ENCODE measurements at places on chromosomes 3 and 15.

DNA sequence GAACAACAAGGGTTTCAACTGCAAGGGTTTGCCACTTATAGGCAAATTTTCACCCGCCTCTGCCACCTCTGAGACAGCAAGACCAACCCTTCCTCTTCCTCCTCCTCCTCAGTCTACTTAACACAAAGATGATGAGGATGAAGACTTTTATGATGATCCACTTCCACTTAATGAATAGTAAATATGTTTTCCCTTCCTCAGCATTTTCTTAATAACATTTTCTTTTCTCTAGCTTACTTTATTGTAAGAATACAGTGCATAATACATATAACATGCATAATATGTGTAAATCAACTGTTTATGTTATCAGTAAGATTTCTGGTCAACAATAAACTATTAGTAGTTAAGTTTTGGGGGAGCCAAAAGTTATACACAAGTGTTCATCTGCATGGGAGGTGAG, 77.4 kb downstream of the KLF15 start:
- DNase-seq = no peak

- no peak for DNase-seq
These were observed 91.6 kb upstream of the LIPC start for GRCh38 chr15:58340176-58340575.

GRCh38 chr3:126258670-126259069, 78.3 kb upstream of the ALDH1L1 start:
- no peak for DNase-seq

- no peak for DNase-seq
These were observed 462.6 kb downstream of the GABRG3 start for GRCh38 chr15:27433604-27434003.

DNA sequence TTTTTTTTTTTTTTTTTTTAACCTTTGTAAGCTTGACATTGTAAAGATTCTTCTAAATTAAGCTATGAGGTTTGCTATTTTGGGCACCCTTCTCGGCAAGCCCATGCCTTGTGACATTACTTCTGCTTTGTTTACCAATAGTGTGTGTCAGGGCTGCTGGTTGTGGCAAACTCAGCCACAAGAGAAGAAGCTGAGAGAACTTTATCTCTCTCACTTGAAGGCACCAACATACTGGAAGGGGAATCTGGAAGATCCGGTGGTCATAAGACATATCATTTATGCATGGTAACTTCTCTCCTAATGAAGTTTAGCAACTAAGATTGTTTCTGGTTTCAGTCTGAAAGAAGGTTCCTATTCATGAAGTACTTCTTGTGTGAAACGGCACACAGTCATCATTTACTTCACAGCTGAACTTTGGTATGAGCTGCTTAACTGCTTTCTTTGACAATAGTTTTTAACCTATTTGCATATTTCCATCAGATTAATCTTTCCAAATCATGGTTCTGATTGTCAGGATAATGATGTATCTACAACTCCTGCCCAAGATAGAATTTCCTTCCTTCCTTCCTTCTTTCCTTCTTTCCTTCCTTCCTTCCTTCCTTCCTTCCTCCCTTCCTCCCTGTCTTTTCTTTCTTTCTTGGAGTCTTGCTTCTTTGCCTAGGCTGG, 189.3 kb downstream of the NFKBIZ start:
- no peak for DNase-seq

DNA sequence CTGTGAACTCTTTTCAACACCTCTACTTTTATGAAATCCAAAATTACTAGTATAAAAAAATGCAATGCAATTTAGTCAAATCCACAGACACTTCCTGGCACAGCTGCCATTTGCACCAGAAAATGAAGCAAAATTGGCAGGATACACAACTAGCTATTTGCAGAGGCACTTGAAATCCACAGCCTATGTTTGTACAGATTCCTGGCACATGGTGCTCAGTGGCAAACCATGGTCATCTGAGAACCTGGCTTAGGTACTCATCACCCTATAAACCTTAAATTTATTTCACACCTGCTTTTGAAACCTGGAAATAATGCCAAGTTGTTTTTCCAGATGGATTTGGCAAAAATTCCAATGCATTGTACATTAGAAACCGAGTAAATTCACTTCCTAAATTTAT, 20.2 kb upstream of the PPM1L start:
- DNase-seq = no peak

- no peak for DNase-seq
These were observed 77.0 kb upstream of the PLSCR5 start for GRCh38 chr3:146682171-146682570.

GRCh38 chr3:126732281-126733060, 28.4 kb downstream of the CHCHD6 start:
- no peak for DNase-seq

DNA sequence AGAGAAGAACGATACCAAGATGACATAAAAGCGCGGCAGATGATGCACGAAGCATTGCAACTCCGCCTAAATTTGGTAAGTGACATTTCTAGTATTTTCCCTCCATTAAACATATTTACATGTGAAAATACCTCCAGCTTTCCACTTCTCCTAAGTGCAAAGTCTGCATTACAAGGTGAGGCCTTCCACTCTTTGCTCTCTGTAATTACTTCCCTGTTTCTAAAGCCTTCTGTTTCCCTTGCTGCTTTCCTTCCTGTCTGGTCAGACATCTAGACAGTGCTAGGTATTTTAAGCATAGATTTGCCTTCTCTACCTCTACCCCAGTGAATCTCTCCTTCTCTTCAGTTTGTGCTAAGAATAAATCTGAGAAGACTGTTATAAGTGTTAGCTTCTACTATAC, 1.9 kb downstream of the P2RY12 start:
- no peak for DNase-seq

GRCh38 chr3:117454908-117455307, 745.3 kb downstream of the TUSC7 start:
- no peak for DNase-seq

GRCh38 chr15:80098341-80098740, 38.9 kb downstream of the ZFAND6 start:
- no peak for DNase-seq

GRCh38 chr3:160330109-160330508, 68.9 kb downstream of the IFT80 start:
- DNase-seq = no peak

- DNase-seq = no peak
These were observed 113.1 kb downstream of the ZNF621 start for GRCh38 chr3:40637906-40638305.

DNA sequence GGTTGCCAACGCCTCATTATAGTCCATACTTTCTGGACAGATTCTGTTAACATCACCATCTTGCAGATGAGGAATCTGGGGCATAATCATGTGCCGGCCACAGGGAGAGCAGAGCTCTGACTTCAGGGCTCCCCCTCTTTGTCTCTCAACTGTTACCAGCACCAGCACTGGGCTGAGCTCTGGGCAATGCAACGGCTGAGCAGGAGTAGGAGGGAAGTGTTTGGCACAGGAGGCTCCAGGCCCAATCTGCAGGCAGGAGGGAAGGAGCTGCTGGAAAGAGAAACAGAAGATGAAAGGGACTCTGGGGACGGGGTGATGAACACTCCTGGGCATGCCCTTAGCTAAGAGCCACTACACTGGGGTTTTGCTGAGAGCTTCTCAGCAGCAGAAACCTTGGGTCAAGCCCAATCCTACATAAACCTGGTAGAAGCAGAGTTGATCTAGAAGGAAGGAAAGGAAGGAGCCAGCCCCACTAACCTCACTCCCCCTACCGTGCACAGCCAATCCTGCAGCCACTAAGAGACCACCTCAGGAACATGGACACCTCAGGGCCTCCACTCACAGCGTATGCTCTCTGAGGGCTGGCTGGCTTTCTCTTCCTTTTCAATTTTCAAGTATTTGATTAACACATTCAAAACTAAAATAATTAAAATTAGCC, 73.1 kb upstream of the SPATA12 start:
- no peak for DNase-seq

GRCh38 chr3:71355037-71355436, 228.5 kb downstream of the FOXP1 start:
- DNase-seq = no peak

GRCh38 chr3:134236505-134237170, 14.0 kb downstream of the RYK start:
- DNase-seq = no peak

DNA sequence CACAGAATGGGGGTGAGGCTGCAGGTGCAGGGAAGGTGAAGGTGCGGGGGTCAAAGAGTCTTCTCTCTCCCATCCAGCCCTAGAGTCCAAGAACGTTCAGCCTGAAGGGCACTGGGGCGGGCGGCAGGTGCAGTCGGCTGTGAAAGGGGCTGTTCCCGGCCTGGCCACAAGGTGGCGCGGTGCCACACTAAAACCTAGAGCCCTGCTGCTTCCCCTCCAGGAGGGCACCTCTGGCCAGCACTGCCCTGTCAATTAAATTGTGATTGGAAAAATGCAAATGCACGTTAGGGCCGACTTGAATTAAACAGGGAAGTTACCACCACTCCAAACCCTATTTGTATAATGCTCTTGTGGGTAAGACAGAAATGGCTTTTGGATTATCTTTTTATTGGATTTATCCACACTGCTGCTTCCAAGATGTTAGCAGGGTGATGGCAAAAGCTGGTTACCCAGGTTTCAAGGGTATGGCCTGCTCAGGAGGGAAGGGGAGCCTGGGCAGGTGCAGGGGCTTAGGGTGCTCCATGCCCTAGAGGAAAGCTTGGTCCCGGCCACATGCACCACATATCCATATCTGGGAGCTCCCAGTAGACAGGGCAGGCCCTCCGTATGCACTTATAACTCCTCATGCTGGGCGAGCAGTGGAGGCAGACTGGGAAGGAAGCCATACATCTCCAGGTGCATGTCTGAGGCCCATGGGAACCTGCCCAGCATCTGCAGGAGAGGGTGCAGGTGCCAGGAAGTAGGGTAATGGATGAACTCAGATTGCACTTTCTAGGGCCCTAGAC, 119.8 kb downstream of the ADCY5 start:
- peak; percentile 74 for DNase-seq

DNA sequence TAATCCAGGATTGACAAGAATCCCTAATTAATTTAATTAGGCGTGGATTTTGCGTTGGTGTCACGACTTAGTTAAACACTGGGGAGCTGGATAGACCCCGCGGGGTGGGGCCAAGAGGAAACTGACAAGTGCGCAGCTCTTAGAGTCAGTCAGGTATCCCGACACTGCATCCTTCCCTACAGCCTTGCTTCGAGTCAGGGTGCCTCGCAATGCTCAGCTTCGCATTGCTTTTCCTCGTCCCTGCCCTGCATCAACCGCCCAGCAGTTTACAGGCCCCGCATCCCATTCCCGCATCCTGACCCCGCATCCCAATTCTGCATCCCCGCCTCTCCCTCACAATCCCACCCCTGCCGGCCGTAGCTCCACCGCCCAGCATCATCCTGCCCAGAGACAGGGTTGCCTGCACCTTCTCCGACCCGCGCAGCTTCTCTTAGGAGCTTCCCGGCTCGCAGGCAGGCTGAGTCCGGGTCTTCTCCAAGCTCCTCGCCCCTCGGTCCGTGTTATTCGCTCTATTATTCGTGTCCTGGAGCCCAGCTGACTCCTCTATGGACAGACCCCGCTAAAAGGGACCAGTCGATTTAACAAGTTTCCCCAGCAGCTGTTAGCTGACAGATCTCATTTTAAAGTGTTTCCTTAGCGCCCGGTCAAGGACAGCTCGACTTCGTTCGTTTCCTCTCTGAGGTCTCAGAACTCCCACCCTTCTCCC, 699 bp upstream of the SHOX2 start:
- DNase-seq = no peak

DNA sequence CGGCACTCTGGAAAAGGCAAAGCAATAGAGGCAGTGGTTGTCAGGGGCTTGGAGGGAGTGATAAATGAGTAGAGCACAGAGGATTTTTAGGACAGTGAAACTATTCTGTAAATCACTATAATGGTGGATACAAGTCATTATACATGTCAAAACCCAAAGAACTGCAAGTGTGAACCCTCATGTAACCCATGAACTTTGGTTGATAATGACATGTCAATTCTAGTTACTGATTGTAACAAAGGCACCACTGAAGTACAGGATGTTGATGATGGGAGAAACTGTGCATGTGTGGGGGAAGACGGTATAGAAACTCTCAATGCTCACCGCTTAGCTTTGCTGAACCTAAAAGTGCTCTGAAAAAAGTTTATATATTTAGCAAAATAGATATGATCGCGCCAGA, 36.0 kb downstream of the BTLA start:
- DNase-seq = no peak

- no peak for DNase-seq
These were observed 427.9 kb upstream of the AGTR1 start for GRCh38 chr3:148269816-148270215.

DNA sequence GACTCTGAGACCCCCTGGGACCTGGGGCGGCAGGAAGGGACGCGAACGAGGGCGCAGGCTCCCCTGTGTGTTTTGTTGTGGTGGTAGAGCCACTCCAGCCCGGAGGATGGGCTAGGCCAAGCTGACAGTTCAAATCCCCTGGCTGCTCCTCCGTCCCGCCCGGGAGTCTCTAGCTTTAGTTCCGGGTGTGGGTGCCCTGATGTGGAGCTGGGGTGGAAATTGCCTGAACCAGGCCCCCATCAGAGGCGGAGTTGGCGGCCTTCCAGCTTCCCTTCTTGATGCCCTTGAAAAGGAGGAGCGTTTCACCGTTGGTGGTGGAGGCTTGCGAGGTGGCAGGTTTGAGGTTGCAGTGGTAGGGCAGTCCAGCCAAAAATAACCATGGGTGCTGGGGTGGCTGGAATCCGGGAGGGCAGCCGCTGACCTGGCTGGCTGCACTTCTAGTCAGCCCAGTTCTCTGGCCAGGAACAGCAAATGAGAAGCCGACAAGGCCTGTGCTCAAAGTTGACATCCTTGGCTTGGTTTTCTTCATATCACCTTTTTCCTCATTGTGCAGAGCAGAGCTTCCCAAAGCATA, 817 bp downstream of the CLK3 start:
- peak; percentile 77 for DNase-seq

DNA sequence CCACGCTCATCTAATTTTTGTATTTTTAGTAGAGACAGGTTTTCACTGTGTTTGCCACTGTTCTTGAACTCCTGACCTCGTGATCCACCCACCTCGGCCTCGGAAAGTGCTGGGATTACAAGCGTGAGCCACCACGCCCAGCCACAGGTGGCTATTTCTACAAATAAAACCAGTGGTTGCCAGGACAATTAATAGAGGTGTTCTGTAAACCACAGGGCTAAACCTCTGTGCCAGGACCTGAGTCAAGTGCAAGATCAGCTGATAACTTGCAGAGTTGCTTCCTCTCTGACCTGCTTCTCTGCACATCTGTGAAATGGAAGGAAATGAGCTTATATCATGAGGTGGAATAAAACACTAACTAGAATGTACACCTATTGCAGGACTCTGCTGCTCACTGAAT, 72.8 kb downstream of the CD200R1L start:
- DNase-seq = peak; percentile 60

GRCh38 chr3:66553441-66554113, 52.8 kb upstream of the LRIG1 start:
- no peak for DNase-seq

GRCh38 chr3:76474632-76475031, 565.3 kb upstream of the ROBO2 start:
- no peak for DNase-seq

- no peak for DNase-seq
These were observed 424.1 kb upstream of the RBMS3 start for GRCh38 chr3:28856796-28857195.

DNA sequence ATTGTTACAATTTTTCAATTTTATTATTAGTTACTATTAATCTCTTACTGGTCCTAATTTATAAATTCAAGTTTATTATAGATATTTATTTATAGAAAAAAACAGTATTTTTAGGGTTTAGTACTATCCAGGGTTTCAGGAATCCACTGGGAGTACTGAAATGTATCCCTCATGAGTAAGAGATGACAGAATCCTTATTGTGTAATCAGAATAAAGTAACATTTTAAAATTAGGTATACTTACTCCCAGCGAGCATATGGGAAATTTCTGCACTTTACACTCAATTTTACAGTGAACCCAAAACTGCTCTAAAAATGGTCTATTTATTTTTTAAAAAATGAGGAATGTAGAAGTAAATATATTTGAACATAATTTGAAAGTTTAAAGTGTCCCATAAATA, 202.7 kb downstream of the CGGBP1 start:
- no peak for DNase-seq

Data from CD8-positive, alpha-beta memory T cell (primary cell).